ENCODE measurements at places on chromosomes 1 and 21.

GRCh38 chr1:220891224-220892085 lies 12.2 kb downstream of the HLX start:
- no peak for DNase-seq

DNA sequence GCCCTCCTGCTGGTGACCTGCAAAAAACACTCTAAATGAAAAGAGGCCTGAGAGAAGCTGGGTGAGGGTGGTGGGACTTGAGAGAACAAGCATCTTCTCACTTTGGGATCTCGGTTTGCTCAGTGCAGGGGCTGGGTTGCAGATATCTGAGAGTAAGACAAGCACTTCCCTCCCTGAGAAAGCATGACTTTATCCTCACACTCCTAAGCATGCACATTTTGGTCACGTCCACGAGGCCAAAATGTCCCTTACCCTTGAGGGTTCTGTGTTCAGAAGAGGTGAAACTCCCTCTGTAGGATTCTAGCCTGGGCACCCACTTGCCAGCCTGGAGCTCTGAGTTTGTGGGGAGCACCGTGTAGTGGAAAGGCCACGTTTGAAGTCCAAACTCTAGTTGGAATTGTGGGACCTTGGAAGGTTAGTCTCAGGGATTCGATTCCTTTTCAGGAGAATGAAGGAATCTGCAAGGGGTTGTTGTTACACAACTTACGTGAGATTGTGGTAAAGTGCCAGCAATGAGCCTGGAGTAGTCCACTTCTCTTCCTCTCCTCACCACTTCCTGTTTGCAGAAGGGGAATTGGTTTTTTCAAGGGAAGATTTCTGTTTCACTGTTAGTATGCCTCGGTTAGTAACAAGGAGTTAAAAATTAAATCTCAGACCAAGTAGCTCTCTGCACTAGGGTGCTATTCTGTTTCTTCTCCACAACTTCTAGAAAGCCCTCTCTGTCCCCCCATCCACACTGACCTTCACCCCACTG lies 3.0 kb downstream of the FCAMR start:
- DNase-seq: peak; percentile 77

DNA sequence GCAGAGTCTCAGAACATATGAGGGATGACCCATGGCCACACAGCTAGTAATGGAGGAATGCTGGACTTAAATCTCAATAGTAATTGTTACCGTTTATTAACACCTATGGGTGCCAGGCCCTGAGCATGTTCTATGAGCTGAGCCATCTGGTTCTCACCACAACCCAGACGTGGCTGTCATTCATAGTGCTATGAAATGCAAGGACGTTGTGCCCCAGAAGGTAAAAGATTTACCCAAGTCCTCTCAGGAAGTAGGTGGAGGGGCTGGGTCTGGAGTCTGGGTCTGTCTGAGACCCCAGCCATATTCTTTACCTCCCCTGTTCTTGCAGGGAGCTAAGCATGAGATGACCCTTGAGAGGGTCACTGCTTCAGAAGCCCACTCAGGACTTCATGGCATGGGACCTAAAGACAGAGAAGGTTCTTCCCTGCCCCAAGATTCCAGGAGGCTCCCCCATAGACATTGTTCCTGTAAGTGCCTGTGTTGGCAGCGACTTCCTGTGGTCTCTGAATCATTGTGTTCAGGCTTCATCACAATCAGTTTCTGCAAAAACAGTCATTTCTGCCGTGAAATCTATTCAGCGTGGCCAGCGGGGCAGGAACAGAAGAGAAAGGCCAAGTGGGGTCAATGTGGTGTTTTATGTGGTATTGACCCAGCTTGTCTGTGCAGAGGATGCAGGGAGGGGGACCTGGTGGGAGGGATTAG lies 475.4 kb downstream of the PTPRU start:
- no peak for DNase-seq

- no peak for DNase-seq
Observed at GRCh38 chr1:181112071-181112929, 23.8 kb downstream of the IER5 start.

- DNase-seq: no peak
Observed at GRCh38 chr21:27122686-27123085, 155.8 kb upstream of the ADAMTS5 start.

GRCh38 chr1:3670823-3671265 lies 18.5 kb downstream of the TP73 start:
- no peak for DNase-seq

- DNase-seq: no peak
Observed at GRCh38 chr21:44525391-44526095, 14.5 kb downstream of the KRTAP10-1 start.

DNA sequence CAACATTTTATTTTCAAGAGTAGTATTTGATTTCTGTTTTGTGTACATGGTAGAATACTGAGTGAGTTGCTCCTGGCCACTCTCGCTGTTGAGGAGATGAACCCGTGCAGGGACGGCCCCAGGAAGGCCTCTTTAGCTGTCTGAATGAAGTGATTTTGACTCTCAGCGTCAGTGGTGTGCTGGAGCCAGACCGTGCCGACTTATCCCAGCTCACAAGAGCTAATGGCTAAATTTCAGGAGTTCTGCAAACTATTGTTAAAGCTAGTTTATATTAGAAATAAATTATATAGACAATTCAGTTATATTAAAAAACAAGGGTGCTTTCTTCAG lies 111.2 kb upstream of the KIF26B start:
- no peak for DNase-seq

DNA sequence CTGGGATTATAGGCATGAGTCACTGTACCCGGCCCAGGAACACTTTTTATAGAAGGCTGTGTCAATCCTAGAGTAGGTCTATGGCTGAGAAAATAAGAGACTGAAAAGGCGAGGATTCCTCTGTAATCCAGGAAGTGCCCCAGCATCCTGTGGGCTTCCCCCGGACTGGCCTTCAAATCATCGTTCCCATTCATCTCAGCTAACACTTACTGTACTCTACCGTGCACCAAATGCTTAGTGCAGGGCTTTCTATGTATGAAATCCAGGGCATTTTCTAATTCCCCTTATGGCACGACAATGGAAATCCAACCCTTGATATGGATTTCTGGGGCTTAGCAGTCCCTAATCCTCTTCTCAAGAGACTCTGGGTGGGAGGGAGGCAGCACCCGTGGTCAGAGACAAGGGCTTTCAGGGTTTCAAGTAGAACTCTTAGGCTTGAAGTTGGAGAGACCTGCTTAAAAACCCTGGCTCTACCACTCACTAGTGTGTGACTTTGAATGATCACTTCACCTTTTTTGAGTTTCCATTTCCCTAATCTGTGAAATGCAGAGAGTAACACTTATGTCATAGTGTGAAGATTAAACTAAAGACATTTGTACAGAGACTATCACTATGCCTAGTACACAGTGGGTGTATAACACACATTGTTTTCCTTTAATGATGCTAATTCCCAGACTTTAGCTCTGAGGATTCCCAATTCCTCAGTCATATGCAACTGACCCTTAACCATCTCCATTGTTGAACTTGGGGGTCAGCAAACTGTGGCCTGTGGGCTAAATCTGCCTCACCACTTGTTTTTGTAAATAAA lies 20.3 kb downstream of the MECR start:
- no peak for DNase-seq

DNA sequence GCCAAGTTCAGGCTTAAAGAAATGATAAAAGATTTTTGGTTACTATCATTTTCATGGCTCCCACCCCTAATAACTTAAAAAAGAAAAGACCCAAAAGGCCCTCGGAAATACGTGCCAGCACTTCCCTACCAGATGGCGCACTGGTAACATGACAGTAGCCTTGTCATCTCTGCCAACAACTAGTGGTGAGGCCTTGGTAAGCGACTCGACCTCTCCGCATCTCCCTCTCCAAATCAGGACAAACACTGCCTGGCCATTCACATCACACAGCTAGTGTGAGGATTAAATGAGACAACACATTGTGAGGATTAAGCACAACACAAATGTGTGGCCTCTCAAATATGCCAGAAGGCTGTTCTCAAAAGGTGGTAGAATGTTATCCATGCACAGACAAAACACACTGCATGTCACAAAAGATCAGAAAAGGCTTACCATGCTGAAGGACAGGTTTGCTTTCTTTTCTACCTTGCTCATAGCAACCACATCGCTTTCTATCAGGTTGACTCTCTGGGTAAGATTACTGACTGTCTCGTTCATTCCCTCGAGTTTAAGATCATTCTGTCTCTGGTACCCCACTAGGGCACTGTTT lies 16.4 kb downstream of the TEX38 start:
- DNase-seq: no peak

- DNase-seq: peak; percentile 10
Observed at GRCh38 chr21:14239281-14239680, 23.3 kb downstream of the RBM11 start.
